ENCODE measurements at places on chromosomes 5 and 9.

GRCh38 chr5:75078027-75078426 is 25.7 kb upstream of the GCNT4 start:
- DNase-seq, result peak; percentile 65

- DNase-seq, result no peak
Measured at GRCh38 chr5:72465601-72466563, 41.3 kb downstream of the ZNF366 start.

DNA sequence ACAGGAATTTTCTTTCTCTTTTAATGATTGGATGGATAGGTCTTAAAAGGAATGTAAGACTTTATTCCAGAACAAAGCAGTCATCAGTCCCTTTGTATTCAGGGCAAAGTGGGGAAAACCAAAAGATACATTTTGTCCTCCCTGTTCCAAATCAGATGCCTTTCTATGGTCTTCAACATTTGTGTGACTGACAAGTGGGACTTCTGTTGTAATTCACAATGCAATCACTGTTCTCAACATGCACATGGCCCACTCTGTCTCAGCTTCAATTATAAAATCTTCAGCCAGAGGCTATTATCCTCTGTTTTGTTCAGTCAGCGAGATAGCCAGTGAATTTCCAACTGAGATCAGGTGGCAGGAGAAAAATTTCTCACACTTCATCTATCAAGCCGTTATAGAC is 95.5 kb upstream of the ERBIN start:
- DNase-seq, result no peak

DNA sequence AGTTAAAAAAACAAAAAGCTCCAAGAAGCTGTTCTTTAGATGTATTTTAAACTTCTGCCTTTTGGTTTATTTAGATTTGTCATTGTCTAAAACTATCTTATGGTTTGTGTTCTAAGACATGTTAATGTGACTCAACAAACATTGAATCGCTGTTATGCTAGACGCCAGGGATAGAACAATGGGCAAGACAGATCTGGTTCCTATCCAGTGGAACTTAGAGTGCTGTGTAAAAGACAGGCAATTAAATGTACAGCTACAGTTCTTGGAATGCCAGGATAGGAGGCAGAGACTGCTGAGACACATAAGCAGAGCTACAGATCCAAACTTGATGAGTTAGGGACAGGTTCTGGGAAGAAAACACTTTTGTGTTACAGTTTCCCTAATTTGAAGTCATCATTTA is 22.4 kb downstream of the LYRM7 start:
- DNase-seq, result no peak

- no peak for DNase-seq
Measured at GRCh38 chr5:163841-164240, 27.5 kb upstream of the LRRC14B start.

GRCh38 chr5:172929371-172929838 is 29.8 kb upstream of the RPL26L1 start:
- no peak for DNase-seq
